ENCODE measurements at places on chromosomes 16 and 17.

DNA sequence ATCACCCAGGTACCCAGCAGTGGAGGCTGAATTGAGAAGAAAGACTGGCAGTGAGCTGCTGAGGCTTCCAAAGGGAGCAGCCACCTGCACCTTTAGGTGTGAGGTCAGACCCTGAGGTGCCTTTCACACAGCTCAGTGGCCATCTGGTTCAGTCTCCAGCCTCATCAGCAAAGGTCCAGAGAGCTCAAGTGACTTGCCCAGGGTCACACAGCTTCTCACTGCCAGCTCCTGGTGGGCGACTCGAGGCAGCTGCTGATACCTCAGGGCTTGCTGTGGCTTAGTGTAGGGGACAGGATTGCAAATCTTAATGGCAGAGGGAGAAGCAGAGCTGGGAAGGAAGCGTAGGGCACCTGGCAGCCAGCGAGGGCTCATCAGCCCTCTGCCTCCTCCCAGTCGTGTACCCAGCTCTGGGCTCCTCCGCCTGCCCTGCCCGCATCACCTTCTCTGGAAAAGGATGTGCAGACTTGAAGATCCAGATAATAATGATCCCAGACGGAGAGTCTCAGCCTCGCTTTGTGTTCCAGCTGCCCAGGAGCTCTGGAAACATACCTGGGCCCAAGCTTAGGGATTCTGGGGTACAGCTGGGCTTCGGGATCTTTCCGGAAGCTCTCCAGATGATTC, 165.3 kb upstream of the GSE1 start:
- DNase-seq, result no peak

DNA sequence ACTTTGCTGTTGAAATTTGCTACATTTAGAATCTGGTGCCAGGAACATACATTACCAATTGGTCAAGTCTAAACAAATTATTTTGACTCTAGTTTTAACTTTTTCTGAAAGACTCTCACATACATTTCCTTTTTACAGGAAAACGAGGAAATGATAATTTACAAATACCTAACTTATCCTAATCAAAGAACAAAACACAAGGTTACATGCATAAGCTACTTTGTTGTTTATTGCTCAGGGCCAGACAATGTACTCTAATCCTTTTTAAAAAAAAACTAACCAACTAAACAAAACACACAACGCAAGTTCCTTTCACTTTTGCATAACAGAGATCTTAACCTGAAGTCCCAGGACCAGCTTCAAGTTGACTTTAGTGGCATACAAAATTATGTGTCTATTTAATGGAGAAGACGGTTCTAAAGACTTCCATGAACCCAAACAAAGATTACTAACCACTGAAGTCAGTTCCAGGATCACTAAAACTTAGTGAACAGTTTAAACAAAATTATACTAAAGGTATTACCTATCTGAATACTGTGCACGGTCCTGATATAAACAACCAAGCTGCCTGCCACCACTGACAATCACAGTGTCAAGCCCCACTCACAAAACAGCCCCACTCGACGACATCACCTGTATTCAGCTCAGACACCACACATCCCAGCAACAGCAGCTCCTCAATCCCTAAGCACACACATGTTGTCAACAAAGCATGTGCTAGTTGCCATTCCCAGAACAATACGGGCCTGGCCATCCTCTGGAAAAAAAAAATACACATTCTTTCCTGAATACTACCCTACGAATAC, 1.9 kb downstream of the ZNF652 start:
- peak; percentile 32 for DNase-seq

DNA sequence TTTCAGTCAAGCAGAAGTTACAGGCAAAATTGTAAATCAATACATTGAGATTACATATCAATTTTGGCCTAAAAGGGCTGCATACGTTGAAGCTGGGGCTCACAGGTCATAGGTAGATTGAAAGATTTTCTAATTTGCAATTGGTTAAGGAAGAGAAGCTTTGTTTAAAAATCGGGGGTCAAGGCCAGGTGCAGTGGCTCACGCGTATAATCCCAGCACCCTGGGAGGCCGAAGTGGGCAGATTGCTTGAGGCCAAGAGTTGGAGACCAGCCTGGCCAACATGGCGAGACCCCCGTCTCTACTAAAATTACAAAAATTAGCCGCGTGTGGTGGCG, 68.4 kb downstream of the MARF1 start:
- no peak for DNase-seq

DNA sequence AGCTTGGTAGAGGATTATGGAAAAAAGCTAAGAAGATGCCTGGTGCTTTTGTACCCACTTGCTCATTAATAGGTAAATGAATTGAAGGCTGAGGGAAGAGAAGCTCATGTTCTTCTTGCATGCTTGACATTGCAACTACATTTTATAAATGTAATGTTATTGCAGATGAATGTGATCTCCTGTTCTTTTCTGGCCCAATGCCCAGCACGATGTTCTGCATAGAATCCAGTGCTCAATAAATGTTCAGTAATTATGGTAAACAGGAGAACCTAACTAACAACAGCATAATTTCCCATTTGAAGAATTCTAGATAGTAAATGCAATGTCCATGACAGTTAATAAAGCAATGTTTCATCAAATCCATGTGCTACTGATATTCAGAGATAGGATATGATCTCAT, 638.2 kb upstream of the SOX9 start:
- no peak for DNase-seq

- no peak for DNase-seq
Measured at GRCh38 chr16:66128371-66128770, 238.1 kb upstream of the CDH5 start.

DNA sequence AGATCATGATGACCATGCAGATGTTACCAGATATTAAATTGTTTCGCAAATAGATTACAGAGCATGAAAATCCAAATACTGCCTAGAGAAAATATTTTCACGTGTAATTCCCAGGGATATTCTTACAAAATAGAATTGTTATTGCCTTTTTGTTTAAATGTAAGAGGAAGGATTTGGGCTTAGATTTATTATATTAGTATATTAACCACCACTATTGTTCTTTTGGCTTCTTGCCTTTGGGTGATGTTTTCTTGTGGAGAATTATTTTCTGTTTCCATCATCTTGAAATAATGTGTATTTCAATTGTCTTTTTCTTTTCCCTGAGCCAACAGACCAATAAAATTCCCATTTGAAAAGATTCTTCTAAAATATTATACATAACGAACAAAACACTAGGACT, 109.7 kb upstream of the NUDT7 start:
- no peak for DNase-seq

- DNase-seq, result no peak
Measured at GRCh38 chr16:79415983-79416640, 184.4 kb downstream of the MAF start.

GRCh38 chr17:10729334-10730193, at the start of gene TMEM220:
TMEM220 (minus strand) TSS chr17:10730023; CDS start chr17:10729851, 172 bp downstream.
- DNase-seq, result peak; percentile 54

DNA sequence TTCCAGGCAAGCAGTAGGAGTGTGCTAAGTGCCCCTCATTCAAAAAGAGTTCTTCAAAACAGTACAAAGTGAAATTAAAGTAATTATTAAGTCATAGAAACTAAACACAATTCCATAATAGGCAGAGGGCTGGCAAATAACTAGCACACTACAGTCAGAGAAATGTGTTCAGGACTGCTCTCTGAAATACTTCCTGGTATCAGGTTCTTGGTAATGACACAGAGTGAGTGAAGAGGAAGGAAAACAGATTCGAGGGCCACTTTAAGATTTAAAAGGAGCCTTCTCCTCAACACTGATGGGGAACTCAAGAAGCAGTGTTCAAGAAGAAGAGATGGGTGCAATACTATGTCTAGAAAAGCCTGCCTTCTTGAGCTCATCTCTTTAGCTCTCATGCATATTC, 139.2 kb downstream of the TOX3 start:
- no peak for DNase-seq

DNA sequence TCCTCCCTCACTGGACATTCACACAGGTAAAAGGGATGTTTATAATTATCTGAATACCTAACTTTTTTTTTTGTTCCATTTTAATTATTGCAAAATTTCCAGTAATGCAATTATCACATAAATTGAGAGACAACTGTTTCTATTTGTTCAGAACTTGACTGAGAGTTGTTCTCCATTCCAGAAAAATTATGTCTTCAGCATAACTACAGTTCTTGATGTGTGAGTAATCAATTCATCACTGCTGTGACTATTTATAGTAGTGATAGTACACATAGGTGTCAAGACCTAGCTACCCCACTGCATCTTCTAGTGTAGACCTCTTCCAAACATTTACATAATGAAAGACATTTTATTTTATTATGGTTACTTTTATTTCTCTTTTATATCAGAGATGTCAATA, 5.8 kb upstream of the TNRC6A start:
- DNase-seq, result peak; percentile 23

DNA sequence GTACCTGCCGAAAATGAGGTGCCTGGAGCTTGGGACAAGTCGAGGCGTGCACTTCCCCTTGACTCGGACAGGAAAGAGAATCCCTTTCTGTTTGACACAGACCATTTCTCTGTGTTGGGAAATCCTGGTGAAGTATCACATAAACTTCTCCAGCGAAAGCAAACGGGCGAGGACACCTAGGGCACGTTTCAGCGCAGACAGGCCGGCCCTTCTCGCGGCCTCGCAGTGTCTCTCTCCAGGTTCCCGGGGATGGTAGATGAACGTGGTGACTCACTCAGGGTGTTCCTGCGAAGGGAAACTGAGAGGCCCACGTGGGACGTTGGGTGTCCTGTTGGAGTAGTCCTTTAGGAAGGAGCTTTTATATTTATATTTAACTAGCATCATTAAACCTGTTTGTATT, 36.3 kb upstream of the ZNF750 start:
- DNase-seq, result no peak

GRCh38 chr16:88678224-88678979, 7.9 kb downstream of the SNAI3 start:
- DNase-seq, result no peak

- DNase-seq, result no peak
Measured at GRCh38 chr16:82037251-82037650, 2.2 kb downstream of the HSD17B2 start.

- no peak for DNase-seq
Measured at GRCh38 chr17:81154961-81155360, 10.3 kb upstream of the PVALEF start.

DNA sequence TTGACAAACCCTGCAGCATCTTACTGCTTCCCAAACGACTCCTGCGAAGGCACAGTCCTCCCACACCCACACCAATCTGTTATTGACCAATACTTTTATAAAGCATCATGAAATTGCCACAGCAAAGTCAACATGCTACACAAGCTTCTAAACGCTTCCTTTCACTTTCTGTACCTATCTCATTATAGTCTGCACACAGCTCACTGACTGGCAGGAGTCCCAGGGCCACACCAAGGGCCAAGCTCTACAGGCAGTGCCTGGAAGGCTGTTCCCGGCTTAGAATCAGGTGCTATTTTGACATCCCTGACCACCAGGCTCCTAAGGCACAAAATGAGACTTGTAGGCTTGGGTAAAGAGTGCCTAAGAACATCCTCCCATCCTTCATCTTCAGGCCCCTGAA, 39.5 kb downstream of the USP7 start:
- DNase-seq, result no peak

GRCh38 chr16:89633064-89633631, 19.7 kb downstream of the DPEP1 start:
- DNase-seq, result peak; percentile 99

DNA sequence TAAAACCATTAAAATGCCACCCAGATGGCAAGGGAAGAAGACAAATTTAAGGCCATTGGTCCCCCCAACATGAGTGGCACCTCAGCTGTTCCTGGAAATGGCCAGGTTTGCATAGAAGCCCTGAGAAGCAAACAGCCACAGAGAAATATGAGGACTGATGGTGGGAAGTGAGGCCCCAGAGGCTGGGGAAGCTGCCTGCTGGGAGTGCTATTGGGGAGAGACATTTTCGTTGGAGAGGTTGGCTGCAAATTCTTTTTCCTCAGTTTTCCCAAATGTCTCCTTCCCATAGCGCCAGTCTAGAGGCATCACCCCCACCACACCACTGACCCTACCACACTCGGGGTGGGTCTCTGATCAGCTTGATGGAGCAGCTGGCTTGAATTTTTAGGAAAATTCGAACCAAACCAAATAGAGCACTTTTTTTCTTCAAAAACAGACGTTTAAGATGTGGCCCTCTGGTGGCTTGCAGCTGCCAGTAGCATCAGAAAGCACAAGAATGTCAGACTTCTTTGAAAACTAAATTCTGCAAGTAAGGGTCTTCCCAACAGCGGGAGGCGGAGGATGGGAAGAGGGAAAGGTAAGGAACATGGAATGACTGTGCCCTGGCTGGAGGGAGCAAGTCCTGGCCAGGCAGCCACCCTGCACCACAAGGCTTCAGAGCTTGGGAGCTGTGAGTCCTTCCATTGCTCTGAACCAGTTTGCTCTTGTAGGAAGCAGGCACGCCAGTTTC, 13.2 kb upstream of the SLC12A3 start:
- DNase-seq, result peak; percentile 48

DNA sequence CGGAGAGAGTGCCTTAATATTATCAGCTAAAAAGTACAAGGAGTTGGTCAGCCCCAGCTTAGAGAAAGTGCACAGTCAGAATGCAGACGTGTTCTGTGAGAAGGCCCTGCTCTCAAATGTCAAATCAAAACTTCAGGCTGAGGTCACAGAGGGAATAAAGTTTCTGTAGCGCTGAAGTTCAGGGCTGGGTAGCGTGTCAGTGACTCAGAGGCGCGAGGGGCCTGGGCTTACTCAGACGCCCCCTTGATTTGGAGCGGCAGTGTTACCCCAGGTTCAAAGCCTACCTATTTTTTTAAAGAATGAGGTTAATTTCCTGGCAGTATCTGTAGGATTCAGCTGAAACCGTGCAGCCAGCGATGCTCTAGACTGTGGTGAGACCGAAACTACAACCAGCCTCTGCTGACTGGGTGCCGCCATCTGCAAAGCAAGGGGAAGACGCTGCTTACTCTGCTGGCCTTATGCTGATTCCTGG, 4.8 kb downstream of the CIAO3 start:
- DNase-seq, result no peak

DNA sequence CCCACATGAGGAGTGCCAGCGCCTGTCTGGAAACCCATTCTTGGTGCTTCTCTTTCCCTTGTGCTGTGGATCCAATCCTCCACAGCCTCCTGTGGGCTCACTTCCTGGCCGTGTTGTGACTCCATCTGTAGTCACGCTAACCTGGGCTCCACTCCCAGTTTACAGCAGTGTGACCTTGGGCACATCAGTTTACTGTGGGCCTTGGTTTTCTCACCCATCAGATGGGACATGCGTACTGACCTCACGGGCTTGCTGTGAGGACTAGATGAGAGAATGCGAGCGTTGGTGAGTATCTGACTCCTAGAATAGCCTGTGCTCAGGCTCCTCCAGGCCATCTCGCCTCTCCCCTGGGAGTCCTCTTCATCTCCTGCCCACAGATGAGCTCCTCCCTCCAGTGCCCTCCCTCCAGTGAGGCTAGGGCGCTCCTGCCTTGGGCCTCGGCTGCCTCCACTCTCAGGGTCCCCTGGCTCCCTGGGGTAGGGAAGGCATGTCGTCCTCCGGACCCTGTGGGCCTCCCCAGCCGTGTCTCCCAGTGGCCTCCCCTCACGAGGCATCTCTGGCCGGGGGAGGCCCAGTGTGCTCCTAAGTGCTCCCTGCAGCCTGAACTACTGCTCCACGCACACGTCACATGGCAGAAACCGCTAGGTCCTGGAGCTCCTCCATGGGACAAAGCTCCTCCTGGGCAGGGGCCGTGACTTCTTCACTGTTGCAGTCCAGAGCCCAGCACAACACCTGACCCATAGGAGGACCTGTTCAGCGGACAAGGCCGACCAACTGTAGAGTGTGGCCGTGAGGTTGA, 5.2 kb upstream of the FOXJ1 start:
- DNase-seq, result no peak
